ENCODE measurements at places on chromosomes 4 and X. TPM values are rescaled to one million over a fixed set of nuclear protein-coding genes. Genes with fewer than 3 reads are reported as not detected.

PUDP gene
- 10.0 TPM for total RNA-seq

FANCB gene
- total RNA-seq = 1.8 TPM

PLS3 gene
- 321 TPM for total RNA-seq

TMPRSS11A gene
- not detected for total RNA-seq

SCFD2 gene
- total RNA-seq = 11.3 TPM

TMSB15C gene
- 6.1 TPM for total RNA-seq

GIMD1 gene
- total RNA-seq = not detected

PJA1 gene
- 9.2 TPM for total RNA-seq

NUDT11 gene
- total RNA-seq = 0.60 TPM

TMSB4X gene
- total RNA-seq = 26,169 TPM

XK gene
- total RNA-seq = not detected

EMCN gene
- total RNA-seq = 41.8 TPM

TAF7L gene
- total RNA-seq = under 0.01 TPM

PAGE4 gene
- not detected for total RNA-seq

CLTRN gene
- total RNA-seq = not detected

FAM149A gene
- not detected for total RNA-seq

TCEAL6 gene
- total RNA-seq = not detected

PCYT1B gene
- under 0.01 TPM for total RNA-seq
